Colonic mucosa (tissue), 4 donors: ENCODE measurements at places on chromosomes 7 and 10.

- DNase-seq, result no peak
- H3K27me3 ChIP-seq, result no peaks in the 10 kb centered on the region
- H3K36me3 ChIP-seq, result no peaks in the 10 kb centered on the region
- H3K27ac ChIP-seq, result no peak overlapping the region
These were observed 1004.5 kb upstream of the C7orf33 start for GRCh38 chr7:147586110-147586509.

- no peaks in the 10 kb centered on the region for H3K27me3 ChIP-seq
- H3K36me3 ChIP-seq, result no peaks in the 10 kb centered on the region
- no peak for DNase-seq
- H3K4me3 ChIP-seq, result no peak overlapping the region
- H3K27ac ChIP-seq, result no peak overlapping the region
These were observed 579 bp downstream of the KEL start for GRCh38 chr7:142961595-142961972.

GRCh38 chr10:26242706-26243350 lies 26.3 kb downstream of the GAD2 start:
- H3K27ac ChIP-seq, result no peak overlapping the region
- H3K4me3 ChIP-seq, result no peak overlapping the region
- no peak for DNase-seq
- no peaks in the 10 kb centered on the region for H3K4me1 ChIP-seq
- H3K27me3 ChIP-seq, result no peaks in the 10 kb centered on the region

- H3K36me3 ChIP-seq, result no peaks in the 10 kb centered on the region
- DNase-seq, result no peak
- H3K27me3 ChIP-seq, result no peaks in the 10 kb centered on the region
- no peaks in the 10 kb centered on the region for H3K4me1 ChIP-seq
These were observed 675.8 kb downstream of the PCDH15 start for GRCh38 chr10:54125098-54125747.

DNA sequence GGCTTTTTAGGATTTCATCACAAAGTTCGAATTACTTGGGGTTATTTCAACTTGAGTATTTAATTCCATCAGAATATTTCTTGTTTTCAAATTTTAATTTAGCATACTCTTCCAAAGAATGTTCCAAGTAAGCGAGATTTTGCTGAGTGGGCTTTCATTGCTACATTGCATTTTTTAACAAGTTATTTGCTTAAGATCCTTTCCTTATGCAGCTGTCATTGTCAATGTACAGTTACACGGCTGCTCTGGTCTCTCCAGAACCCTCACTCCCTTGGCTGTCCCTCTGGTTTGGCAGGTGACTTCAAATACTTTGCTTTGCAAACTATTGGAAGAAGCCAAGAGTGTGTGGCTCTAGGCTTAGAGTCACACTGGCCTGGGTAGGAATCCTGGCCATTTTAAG lies 80.0 kb downstream of the CFAP58 start:
- no peaks in the 10 kb centered on the region for H3K4me1 ChIP-seq
- no peak for DNase-seq
- no peaks in the 10 kb centered on the region for H3K36me3 ChIP-seq
- no peak overlapping the region for H3K4me3 ChIP-seq
- no peak overlapping the region for H3K27ac ChIP-seq

GRCh38 chr7:131625817-131626372 lies 69.5 kb upstream of the PODXL start:
- DNase-seq, result no peak
- H3K27me3 ChIP-seq, result no peaks in the 10 kb centered on the region
- H3K4me3 ChIP-seq, result no peak overlapping the region
- H3K4me1 ChIP-seq, result no peaks in the 10 kb centered on the region
- no peak overlapping the region for H3K27ac ChIP-seq

GRCh38 chr10:86117051-86117450 lies 249.5 kb downstream of the GRID1 start:
- no peak overlapping the region for H3K4me3 ChIP-seq
- no peak overlapping the region for H3K27ac ChIP-seq
- no peaks in the 10 kb centered on the region for H3K27me3 ChIP-seq
- no peak for DNase-seq
- no peaks in the 10 kb centered on the region for H3K36me3 ChIP-seq

- H3K36me3 ChIP-seq, result no peaks in the 10 kb centered on the region
- H3K4me3 ChIP-seq, result no peak overlapping the region
- H3K27me3 ChIP-seq, result no peaks in the 10 kb centered on the region
These were observed 87.3 kb downstream of the EVX1 start for GRCh38 chr7:27329909-27330308.

DNA sequence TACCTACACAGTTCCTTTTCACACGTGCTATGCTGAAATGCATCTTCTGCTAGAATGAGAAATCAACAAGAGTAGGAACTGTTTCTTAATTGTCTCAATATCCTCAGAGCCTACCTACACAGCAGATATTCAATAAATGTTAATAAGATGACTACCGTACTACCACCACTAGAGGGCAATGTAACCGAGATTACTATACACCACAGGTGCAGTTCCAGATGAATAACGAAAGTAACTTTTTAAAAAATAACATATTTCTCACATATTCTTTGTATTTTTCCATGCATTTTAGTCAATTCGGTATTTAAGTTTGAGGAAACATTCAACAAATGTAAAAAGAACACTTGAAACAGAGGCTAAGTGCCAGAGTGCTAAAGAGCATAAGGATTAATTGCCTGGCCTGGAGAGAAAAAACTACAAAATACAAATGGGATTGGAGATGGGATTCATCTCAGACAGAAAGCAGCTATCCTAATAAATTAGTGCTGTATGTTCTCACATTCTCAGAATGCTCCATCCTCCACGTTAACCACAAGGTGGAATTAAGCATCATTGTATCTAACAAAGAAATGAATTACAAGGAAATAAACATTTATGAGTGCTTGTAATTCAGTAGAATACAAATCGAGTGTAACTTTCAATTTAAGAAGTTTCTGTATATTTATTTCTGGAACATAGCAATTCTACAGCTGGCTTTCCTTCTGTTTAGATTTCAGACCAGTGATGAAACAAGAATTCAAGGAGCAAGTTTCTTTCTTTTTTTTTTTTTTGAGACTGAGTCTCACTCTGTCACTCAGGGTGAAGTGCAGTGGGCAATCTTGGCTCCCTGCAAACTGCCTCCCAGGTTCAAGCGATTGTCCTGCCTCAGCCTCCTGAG lies 20.3 kb upstream of the HECTD2 start:
- H3K27ac ChIP-seq, result no peak overlapping the region
- peaks cover 3% of the 10 kb centered on the region for H3K4me1 ChIP-seq
- no peak overlapping the region for H3K4me3 ChIP-seq
- DNase-seq, result peak; percentile 21
- H3K27me3 ChIP-seq, result no peaks in the 10 kb centered on the region
- no peaks in the 10 kb centered on the region for H3K36me3 ChIP-seq

GRCh38 chr7:106367018-106367420 lies 82.2 kb upstream of the NAMPT start:
- no peak overlapping the region for H3K27ac ChIP-seq
- DNase-seq, result no peak
- no peak overlapping the region for H3K4me3 ChIP-seq
- no peaks in the 10 kb centered on the region for H3K4me1 ChIP-seq

- no peak overlapping the region for H3K27ac ChIP-seq
- DNase-seq, result no peak
- no peaks in the 10 kb centered on the region for H3K27me3 ChIP-seq
- H3K4me1 ChIP-seq, result no peaks in the 10 kb centered on the region
These were observed 144.4 kb downstream of the CPED1 start for GRCh38 chr7:121132940-121133339.

- no peaks in the 10 kb centered on the region for H3K27me3 ChIP-seq
- H3K36me3 ChIP-seq, result no peaks in the 10 kb centered on the region
- no peak overlapping the region for H3K4me3 ChIP-seq
These were observed 138.8 kb downstream of the SORCS1 start for GRCh38 chr10:107025676-107026075.

- no peaks in the 10 kb centered on the region for H3K27me3 ChIP-seq
- no peak overlapping the region for H3K4me3 ChIP-seq
- H3K36me3 ChIP-seq, result no peaks in the 10 kb centered on the region
- H3K4me1 ChIP-seq, result peaks cover 4% of the 10 kb centered on the region
These were observed 53.2 kb upstream of the FAM20C start for GRCh38 chr7:139131-139530.

DNA sequence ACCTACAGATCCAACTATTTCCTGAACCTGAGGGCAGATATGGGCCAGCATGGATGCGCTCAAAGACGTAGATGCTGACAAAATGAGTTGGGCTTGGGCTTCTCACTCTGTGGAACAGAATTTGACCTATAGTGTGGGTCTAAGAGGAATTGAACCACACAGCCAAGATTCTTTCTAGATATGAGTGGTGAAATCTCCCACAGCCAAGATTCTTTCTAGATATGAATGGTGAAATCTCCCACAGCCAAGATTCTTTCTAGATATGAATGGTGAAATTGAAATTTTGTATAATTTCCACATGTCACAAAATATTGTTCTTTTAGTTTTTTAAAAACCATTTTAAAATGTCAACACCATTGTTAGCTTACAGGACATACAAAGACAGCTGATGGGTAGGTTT lies 215.4 kb upstream of the LRGUK start:
- DNase-seq, result no peak
- no peak overlapping the region for H3K27ac ChIP-seq
- H3K36me3 ChIP-seq, result no peaks in the 10 kb centered on the region
- H3K4me1 ChIP-seq, result no peaks in the 10 kb centered on the region
- no peaks in the 10 kb centered on the region for H3K27me3 ChIP-seq

DNA sequence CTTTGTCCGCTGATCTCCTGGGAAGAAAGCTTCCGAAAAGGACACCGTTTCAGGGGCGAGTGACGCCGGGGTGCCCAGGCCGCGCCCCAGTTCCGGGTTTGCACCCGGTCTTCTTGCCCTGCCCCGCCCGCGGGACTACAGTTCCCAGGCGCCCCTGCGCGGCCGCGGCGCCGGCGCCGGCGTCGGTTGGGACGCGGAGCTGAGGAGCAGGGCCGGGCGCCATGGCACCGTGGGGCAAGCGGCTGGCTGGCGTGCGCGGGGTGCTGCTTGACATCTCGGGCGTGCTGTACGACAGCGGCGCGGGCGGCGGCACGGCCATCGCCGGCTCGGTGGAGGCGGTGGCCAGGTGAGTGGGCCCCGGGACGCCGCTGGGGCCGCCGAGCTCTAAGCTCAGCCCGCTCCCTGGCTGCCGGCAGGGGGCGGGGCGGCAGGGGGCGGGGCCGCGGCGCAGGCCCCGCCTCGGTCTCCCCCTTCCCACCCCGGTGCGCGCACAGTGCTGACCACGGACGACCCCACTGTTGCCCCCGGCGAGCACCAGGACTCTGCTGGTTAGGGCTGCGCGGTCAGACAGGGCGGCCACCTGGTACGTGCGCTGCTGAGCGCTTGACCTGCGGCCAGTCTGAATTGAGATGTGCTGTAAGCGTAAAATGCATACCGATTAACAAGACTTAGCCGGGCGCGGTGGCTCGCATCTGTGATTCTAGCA lies at the start of gene LHPP:
LHPP (plus strand) TSS at position 182 of the 706 bp plus-strand sequence; CDS start at position 222, 40 bp downstream.
- H3K36me3 ChIP-seq, result no peaks in the 10 kb centered on the region
- H3K4me1 ChIP-seq, result no peaks in the 10 kb centered on the region
- H3K27ac ChIP-seq, result peak within 1 kb of the TSS; percentile 60
- H3K27me3 ChIP-seq, result no peaks in the 10 kb centered on the region

DNA sequence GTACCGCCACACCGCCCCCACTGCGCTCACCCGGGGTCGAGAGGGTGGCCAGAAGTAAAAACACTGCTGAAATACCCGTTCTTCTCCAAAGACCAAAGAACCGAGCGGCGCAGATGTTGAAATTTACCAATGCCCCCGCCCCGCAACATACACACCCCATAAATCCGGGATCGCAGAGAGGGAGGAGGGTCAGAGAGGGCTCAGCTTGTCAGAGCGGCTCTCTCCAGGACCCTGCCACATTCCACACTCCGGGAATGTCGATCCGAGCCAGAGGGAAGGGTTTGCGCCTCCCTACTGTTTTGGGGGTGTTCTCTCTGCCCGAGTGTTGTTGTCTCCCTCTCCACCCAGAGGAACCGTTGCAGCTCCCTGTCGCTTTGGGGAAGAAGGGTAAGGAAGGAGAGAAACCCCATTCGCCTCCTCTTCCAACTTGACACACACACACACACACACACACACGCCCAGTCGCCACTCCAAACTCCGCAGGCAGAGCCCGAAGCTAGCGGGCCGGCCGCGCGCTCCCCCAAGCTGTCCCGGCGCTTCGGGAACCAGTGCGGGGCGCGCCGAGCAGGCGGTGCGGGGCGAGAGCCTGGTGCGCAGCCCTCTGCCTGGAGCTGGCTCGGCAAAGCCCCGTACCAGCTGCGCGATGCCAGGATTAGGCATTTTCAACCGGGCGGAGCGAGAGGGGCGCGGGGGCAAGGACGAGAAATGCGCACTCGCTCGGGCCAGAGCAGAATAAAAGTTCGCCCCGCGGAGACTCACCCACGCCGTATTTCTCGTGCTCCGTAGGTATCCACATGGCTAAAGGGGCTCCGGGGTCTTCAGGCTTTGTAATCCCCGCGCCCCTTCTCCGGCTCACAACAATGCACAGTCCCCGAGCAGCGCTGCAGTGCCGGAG lies 609 bp downstream of the DOCK4 start:
- no peaks in the 10 kb centered on the region for H3K27me3 ChIP-seq
- H3K27ac ChIP-seq, result peak overlapping the region; percentile 88
- H3K4me3 ChIP-seq, result peak overlapping the region; percentile 91

DNA sequence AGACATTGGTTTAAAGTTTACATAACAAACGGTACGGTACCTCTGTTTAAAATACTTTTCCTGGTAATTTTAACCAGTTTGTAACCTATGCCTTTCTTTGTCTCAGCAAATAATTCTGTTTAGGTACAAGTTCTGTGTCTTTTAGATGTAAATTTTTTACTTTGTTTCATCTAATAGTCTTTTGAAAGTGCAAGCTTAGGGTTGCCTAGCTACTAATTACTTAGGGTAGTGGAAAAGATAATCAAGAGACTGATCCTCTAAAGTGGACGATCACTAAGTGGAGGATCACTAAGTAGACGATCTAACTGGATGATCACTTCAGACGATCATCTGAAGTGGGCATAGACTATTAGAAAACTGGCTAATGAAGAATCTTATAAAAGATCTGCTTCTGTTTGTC lies 16.1 kb upstream of the FKBP9 start:
- H3K4me1 ChIP-seq, result no peaks in the 10 kb centered on the region
- H3K36me3 ChIP-seq, result no peaks in the 10 kb centered on the region
- H3K27ac ChIP-seq, result peak overlapping the region; percentile 98
- H3K27me3 ChIP-seq, result no peaks in the 10 kb centered on the region
- H3K4me3 ChIP-seq, result peak overlapping the region; percentile 87
